Right renal pelvis (tissue), 4 donors: ENCODE measurements at places on chromosomes 6 and 20.

GRCh38 chr6:82131441-82131840 lies 116.1 kb downstream of the IBTK start:
- no peak for DNase-seq

GRCh38 chr6:43977404-43978111 lies 149.7 kb downstream of the MRPL14 start:
- DNase-seq, result no peak

DNA sequence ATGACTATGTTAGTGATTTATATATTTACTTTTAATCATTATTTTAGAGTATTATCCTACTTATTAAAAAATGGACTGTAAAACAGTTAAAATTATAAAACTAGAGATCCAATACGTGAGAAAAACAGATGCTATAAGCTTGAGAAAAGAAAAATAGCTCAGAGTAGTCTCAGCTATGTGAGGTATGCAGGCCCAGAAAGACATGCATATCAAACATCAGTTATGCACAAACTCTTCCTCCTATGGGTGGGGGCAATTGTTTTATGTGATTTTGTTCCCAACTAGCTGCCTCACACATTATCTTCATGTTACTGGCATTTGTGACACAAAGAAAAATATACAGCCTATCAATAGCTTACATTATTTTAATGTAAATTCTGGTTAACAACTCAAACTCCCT lies 28.8 kb downstream of the RARS2 start:
- no peak for DNase-seq

DNA sequence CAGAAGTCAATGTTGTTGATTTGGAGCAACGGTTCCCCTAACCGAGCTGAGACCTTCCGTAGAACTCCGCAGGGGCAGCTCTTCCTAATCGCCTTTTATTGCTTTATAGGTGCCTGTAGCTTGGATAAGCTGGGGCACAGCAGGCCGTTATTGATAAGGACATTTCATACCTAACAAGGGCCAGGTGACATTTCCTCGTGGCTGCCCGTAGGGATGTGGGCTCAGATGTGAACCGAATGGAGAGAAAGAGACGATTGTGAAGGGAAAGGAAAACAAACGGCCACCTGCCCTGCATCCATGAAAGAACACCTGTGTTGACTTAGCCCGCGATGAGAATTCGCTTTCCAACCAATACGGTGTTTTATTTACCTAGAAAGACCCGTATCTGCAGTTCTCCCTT lies 53.3 kb upstream of the DACT2 start:
- no peak for DNase-seq

GRCh38 chr6:46888031-46888430 lies 33.7 kb downstream of the ADGRF5 start:
- no peak for DNase-seq

GRCh38 chr6:77466451-77467437 lies 3.5 kb upstream of the HTR1B start:
- DNase-seq, result no peak

GRCh38 chr20:20181322-20181721 lies 129.0 kb downstream of the CFAP61 start:
- DNase-seq, result no peak

DNA sequence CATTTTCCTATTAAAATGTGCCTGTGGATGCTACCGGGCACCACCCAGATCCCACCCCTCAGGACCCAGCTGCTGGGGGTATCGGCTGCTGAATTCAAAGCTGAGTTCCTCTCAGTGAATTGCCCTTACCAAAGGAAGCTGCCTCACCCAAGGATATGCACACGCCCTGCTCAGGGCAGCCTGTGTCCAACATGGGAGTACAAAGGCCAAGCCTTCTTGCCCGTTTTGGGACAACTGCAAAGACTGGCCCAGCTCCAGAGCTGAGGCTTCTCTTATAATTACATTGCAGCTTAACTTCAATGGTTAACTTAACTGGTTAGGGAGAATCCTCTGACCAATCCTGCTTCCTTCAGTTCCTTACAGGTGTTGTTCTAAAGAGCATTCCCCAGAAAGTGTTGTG lies 19.8 kb upstream of the FANCE start:
- no peak for DNase-seq

DNA sequence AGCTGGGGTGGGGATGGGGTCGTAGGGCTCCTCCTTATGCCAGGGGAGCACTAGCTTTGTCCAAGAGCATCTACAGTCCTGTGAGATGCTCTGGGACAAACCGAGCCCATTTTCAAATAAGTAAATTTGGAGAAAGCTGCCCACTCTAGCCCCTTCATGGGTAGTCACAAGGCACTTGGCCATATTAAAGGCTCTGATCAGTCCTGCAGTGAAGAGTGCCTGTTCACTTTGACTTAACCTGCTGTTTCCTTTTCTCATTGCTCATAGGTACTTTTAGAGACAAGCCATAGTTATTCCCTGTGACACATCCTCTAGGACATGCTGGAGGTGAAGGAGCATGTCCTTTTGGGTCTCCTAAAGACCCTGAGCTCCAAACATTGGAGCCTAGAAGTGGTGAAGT lies 38.4 kb downstream of the FAM110A start:
- no peak for DNase-seq

GRCh38 chr6:128230267-128230989 lies 290.0 kb downstream of the PTPRK start:
- DNase-seq, result no peak

DNA sequence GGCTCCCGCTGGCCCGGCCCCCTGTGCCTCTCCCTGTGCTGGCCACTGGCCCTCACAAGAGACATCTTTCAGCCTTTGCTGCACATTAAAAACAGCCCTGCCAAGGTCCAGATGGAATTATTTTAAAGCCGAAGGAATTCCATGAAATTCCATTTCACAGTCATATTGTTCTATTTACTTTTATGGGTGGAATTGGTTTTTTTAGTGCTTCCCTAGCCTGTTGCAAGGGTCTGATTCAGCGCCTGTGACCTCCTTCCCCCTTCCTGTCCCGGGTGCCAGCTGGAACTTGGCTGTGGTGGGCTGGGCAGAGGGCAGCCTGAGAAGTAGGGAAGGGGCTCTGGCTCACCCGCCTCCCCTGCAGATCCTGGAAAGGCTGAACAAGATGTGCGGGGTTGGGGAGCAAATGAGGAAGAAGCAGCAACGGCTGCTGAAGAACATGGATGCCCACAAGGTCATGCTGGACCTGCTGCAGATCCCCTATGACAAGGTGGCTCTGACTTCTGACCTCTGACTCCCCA lies 34.3 kb downstream of the UQCC2 start:
- no peak for DNase-seq
